Left lobe of liver (tissue), 2 donors: ENCODE measurements at places on chromosomes 4 and X. TPM values are rescaled to one million over a fixed set of nuclear protein-coding genes. Genes with fewer than 3 reads are reported as not detected.

Gene TLR10
- total RNA-seq, result 0.08 TPM

Gene PDGFRA
- total RNA-seq, result 15.5 TPM

Gene CT47B1
- total RNA-seq, result not detected

Gene FAT4
- 3.9 TPM for total RNA-seq

Gene FHL1
- 10.6 TPM for total RNA-seq

Gene SOWAHD
- 0.45 TPM for total RNA-seq

Gene TNMD
- not detected for total RNA-seq

Gene NR0B1
- total RNA-seq, result not detected

Gene ADAMTS3
- total RNA-seq, result 0.35 TPM

Gene CABS1
- not detected for total RNA-seq

Gene AIFM1
- 89.5 TPM for total RNA-seq

Gene UGT2B17
- 9.8 TPM for total RNA-seq

Gene RNF212
- total RNA-seq, result 0.25 TPM

Gene LAP3
- total RNA-seq, result 67.0 TPM

Gene TRIM61
- 0.15 TPM for total RNA-seq

Gene LIAS
- total RNA-seq, result 13.7 TPM

Gene LSM6
- total RNA-seq, result 8.2 TPM

Gene TMPRSS11D
- total RNA-seq, result not detected

Gene ERVMER34-1
- total RNA-seq, result not detected
